Uterus (tissue), 4 donors: ENCODE measurements at places on chromosomes 5 and 9.
A peak's percentile ranks its signal among the peaks of the same experiment; 100 is the strongest.

DNA sequence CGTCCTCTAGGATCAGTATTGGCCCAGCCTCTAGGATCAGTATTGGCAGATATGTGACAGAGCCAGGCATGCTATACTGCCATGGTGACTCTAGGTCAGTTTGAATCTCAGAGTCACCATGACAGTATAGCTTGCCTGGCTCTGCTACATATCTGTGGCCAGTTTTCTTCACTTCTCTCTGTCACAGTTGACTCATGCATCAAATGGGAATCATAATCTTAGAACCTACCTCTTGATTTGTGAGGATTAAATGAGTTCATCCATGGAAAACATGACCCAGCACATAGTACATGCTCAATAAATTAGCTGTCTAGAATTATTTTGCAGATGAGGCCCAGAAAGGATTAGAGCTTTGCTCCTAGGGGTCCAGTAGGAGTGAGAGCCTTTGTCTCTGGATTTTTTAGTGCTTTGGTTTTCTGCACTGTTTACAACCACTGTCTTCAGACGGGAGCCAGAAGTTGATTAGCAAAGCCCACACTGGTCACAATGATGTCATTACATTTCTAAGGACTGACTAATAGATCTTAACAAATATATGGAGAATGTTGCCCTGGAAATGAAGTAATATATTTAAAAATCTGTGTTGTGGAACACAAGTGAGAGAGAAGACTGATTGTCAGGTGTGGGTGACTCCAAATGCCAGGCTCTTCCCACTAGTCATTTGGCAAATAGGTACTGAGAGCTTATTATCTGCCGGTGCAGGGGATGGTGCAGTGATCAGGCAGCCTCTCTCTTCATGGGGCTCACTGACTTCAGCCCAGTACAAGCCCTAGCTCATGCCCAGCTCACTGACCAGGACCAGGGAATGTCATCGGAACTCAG is 76.0 kb downstream of the COL15A1 start:
- no peak for DNase-seq

DNA sequence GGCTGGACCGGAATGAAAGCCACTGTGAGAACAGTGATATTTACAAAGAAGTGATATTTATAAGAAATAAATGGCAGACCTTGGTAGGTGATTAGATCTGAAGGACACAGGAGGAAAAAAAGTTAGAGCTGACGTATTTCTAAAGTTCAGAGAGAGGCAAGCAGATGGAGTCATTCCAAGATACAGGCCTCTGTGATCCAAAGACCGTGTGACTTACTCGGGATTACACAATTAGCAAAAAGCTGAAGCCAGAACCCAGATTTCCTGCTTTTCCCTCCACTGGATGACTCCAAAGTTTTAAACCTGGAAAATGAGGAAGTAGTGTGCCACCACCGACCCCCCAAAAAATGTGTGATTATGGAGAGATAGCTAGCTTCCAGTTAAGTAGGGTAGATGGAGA is 3.1 kb upstream of the DOCK8 start:
- DNase-seq, result peak; percentile 44

- peak; percentile 32 for DNase-seq
These were observed 180.9 kb downstream of the CD180 start for GRCh38 chr5:67015541-67016191.

DNA sequence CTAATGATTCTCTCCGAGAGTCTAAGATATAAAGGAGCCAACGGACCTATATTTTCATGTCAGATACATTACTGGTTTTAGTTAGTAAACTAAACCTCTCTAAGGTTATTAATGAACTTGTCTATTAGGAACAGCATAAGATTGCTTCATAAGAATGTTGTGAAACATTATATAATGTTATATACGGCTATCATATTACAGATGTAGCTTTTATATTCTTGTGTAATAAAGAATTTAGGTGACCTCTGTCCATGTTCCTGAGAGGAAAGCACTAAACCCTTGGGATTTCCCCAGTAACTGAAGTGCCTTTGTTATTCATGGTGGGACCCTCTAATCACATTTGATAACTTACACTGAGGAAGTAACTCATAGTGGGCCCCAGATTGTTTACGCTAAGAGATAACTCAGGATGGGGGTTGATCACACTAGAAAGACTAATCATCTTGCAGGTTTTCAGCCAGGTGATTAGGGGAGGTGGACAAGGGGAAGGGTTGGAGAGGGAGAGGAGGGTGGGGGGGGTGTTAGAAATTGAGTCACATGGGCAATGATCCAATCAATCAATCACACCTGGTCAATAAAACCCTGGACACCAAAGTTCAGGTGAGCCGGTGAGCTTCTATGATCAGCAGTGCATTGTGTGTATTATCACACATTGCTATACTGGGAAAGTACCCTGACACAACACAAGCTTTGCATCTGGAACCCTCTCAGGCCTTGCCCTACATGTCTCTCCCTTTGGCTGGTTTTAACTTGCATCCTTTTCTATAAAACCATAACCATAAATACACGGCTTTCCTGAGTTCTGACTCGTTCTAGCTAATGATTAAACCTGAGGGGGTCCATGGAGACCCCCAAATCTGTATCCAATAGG is 25.8 kb downstream of the ECPAS start:
- no peak for DNase-seq

DNA sequence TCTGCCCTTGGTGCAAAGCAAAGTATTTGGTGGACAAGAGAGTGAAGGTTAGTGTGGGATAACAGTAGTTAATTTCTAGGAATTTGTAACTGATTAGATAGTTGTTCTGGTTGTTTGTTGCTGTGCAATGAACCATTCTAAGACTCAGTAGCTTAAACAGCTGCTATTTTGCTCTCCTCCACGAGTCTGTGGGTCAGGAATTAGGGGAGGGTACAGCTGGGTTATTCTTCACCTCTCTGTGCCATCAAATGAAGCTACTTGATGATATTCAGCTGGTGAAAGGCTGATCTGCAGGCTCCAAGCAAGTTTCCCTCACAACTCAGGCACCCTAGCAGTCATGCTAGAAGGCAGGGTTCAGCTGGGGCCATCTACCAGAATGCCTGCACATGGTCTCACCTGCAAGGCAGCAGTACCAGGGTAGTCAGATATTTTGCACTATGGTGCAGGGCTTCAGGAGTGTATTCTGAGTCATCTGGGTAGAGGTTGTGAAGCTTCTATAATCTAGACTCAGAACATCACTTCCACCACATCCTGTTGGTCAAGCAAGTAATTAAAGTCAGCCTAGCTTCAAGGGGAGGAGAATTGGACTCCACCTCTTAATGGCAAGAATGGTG is 159.5 kb upstream of the SLC28A3 start:
- DNase-seq, result no peak

DNA sequence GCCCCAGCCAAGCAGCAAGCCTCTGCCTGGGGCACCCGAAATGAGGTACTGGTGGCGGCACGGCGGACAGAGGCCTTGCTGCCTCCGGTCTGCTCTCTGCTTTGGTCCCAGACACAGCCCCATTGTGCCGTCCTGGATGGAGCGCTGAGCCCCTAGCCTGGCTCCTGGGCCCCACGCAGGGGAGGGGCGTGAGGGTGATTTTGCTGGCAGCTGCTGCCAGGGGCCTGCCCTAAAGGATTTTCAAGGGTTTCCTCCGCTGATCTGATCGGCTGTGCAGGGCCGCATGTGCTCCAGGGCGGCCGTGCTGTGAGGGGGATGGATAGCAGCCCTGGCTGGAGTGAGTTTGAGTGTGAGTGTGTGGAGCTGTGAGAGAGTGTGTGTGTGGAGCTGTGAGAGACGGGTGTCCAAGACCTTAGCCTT is 1.3 kb downstream of the GPSM1 start:
- DNase-seq, result no peak

GRCh38 chr5:126741361-126741760 is 35.6 kb upstream of the LMNB1 start:
- no peak for DNase-seq

- no peak for DNase-seq
These were observed 548.6 kb downstream of the CSNK1G3 start for GRCh38 chr5:124060413-124061067.

DNA sequence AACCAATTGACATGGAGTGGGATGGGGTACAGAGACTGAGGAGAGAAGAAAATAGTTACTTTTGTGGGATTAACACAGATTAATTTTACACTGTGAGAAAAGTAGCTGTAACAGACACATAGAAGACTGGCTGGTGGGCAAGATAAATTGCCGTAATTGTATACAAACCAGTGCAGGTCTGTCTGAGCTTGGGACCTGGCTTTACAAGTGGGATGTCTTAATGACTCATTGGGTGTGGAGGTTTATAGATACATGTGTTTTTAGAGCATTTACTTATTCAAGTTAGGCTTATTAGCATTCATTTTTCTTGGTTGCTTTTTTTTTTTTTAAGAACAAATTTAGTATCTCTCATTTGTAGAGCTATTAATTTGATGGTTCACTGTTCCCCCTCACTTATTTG is 37.5 kb downstream of the SLC44A1 start:
- no peak for DNase-seq

- DNase-seq, result no peak
These were observed 275.6 kb downstream of the CETN3 start for GRCh38 chr5:90133941-90134340.

GRCh38 chr5:120151825-120152224 is 312.3 kb upstream of the PRR16 start:
- no peak for DNase-seq

DNA sequence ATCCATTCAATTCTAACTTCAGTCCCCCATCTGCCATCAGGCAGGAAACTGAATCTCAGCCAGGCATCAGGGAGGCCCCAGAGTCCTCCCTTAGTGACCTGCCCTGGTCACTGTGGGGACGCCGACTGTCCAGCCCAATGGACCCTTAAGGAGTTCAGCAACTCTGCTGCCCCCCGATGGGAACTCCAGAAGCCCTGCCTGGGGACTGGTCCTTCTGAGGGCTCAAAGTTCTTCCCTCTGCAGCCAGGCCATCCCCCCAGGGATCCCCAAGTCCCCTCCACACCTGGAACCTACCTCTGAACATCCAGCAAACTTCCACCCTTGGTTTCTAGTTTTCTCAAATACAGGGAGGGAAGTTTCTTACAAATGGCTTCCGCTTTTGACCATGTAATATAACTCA is 76.8 kb downstream of the UBE2QL1 start:
- DNase-seq, result no peak

GRCh38 chr5:161775891-161776290 is 72.0 kb upstream of the GABRA1 start:
- DNase-seq, result no peak

GRCh38 chr5:100787648-100788047 is 115.4 kb downstream of the ST8SIA4 start:
- no peak for DNase-seq

DNA sequence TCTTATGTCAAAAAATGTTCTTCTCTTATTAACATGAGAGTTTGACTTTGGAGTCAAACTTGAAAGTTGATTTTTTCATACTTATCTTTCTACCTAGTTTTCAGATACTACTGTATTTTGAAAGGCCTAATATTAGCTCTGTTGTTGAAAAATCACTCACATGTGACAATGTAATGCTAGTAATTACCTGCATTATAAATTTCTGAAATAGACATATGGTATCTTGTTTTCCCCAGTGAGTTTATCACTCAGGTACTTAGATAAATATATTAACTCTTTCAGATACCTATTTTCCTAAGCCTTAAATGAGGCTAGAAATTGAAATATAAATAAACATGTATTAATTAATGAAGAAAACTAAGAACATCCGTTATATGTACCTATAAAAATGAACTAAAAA is 2089.3 kb downstream of the MAT2B start:
- DNase-seq, result no peak

DNA sequence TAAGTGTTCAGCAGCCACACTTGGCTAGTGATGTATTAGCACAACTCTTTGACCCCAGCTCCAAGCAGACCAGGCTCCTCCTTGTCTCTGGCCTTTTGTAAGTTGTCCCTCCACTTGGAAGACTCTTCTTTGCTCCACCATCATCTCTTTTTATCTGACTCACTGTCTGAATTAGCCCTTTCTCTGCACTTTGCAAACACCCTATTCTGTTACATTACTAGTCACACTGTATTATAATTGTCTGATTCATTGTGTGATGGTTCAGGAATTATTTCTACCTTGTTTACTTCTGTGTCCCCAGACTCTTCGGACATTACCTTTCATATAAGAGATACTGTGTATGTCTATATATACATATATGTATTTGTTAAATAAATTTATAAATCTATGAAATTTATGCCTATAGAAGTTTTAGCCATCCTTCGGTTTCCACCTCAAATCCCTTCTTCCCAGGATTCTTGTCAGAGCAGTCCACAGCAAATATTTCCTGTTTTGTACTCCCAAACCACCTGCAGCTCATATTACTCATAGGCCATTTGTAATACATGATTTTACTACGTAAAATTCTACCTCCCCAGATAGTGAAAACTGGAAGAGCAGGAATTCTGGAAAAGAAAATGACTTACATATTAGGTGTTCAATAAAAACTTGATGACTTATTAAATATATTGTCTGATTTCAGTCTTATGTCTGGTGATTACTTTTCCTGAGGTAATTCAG is 69.0 kb downstream of the MTAP start:
- no peak for DNase-seq

DNA sequence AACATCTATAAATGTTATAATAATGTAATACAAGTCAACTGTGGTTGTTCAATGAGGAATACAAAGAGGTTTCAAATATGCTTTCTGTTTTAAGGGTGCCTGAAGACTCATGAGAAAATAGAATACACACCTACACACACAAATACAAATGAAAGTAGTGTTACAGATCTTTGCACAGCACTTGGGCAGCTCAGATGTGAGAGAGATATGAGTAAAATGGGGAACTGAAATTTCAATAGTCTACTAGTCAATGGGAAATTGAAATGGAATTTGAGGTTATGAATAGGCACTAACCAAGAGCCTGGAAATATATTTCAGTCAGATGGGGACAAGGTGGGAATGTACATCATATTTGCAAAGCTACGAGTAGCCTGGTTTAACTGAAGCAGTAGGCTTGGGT is 96.6 kb downstream of the ISL1 start:
- no peak for DNase-seq
